CD4-positive, alpha-beta T cell treated with Interleukin-1 beta for 1 hour (primary cell): ENCODE measurements at places on chromosomes 6 and 20.

- no peak for DNase-seq
Observed at GRCh38 chr20:19552221-19553180, 205.6 kb upstream of the RIN2 start.

DNA sequence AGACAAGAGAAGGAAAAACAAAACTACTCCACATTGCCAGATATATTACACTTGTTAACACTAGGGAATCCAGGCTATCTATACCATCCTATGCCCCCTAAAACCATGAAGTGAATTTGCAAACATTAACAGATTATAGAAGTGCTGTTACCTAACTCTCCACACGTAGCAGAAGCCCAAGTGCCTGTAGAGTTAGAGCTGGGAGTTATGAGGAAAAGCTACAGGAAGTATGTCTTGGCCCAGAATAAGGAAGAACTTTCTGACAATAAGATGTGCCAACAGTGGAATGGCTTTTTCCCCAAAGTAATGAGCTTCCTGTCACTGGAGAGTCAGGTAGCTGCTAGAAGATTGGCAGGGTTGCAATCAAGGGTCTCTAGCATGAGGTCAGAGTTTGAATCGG, 32.5 kb downstream of the ADGRG6 start:
- no peak for DNase-seq

GRCh38 chr6:30042476-30042875, 18.6 kb upstream of the POLR1H start:
- DNase-seq = no peak

- no peak for DNase-seq
Observed at GRCh38 chr6:50840112-50840810, 21.6 kb downstream of the TFAP2B start.

- DNase-seq = peak; percentile 74
Observed at GRCh38 chr6:24949020-24949569, 13.3 kb upstream of the RIPOR2 start.
